ENCODE measurements at places on chromosomes 3 and 15.

GRCh38 chr3:46999516-47000197, 20.2 kb downstream of the NBEAL2 start:
- no peak for DNase-seq

GRCh38 chr3:28850186-28850585, 430.7 kb upstream of the RBMS3 start:
- no peak for DNase-seq

GRCh38 chr3:195171093-195171873, 99.7 kb downstream of the XXYLT1 start:
- no peak for DNase-seq

GRCh38 chr3:177881351-177881750, 654.9 kb upstream of the KCNMB2 start:
- no peak for DNase-seq

- DNase-seq: no peak
These were observed 764.0 kb upstream of the DPPA4 start for GRCh38 chr3:110101361-110101760.

DNA sequence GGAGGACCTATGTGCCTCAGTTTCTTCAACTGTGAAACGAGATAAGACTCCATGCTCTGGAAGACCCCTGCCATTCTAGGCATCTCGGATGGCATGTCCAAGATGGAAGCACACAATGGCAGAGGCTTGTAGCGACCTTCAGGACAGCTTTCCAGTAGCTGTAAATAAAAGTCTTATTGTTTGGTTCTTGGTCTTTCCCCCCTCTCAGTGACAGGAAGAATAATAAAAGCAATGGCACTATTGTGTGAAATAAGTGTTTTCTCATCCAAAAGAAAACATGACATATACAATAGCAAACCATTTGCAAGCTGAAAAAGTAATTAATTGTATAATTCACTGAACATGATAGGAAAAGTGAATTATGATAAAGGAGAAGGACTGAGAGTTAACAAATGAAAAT, 32.5 kb upstream of the CD47 start:
- DNase-seq: no peak

DNA sequence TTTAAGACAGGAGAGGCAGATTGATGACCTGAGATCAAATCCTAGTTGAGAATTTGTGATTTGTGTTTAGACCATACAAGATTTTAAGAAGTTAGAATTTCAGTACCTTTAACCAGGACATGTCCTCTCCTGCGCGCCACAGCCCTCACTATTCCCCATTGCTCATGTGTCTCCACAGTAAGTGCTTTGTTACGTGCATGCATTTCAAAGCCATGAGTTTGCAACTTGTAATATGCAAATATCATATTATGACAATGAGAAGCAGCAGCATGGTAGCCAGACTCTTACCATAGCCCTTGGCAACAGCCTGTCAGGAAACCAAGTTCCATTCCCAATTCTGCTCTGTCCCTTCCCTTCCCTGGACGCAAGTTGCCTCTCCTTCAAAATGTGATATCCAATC, 73.3 kb upstream of the ATP13A5 start:
- no peak for DNase-seq

- no peak for DNase-seq
These were observed 57.8 kb upstream of the HRH1 start for GRCh38 chr3:11096266-11097139.

DNA sequence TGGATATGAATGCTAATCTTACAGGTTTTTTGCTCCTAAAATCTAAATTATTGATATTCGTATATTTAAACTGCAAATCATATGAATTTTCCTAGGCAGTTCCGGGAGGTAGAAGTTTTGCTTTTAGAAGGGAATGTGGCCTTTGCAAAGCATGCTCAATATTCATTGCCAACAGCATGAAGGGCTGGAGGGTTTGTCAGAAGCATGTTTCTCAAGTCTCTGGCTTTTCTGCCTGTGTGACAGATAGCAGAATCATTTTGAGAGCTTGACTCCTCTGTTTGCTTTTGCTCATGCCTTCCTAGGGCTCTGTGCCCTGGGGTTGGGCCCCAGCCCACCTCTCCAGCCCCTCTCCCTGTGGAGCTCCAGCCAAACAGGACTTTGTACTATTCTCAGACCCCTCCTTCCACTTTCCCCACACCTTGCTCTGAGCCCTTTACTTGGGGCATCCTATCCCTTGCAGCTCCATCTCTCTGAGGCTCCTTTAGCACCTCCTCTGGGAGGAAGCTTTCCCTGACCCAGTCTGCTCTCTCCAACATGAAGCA, 91.3 kb downstream of the ARNT2 start:
- no peak for DNase-seq

- no peak for DNase-seq
These were observed 12.3 kb downstream of the CEP19 start for GRCh38 chr3:196699749-196700148.

- DNase-seq: no peak
These were observed 108.7 kb downstream of the ITPR1 start for GRCh38 chr3:4601892-4602291.

- no peak for DNase-seq
These were observed 408.6 kb downstream of the GBE1 start for GRCh38 chr3:81352867-81353266.

- DNase-seq: no peak
These were observed 309.9 kb downstream of the CLSTN2 start for GRCh38 chr3:140244893-140245292.

GRCh38 chr3:126476166-126477060, 722 bp upstream of the ZXDC start:
- DNase-seq: no peak

DNA sequence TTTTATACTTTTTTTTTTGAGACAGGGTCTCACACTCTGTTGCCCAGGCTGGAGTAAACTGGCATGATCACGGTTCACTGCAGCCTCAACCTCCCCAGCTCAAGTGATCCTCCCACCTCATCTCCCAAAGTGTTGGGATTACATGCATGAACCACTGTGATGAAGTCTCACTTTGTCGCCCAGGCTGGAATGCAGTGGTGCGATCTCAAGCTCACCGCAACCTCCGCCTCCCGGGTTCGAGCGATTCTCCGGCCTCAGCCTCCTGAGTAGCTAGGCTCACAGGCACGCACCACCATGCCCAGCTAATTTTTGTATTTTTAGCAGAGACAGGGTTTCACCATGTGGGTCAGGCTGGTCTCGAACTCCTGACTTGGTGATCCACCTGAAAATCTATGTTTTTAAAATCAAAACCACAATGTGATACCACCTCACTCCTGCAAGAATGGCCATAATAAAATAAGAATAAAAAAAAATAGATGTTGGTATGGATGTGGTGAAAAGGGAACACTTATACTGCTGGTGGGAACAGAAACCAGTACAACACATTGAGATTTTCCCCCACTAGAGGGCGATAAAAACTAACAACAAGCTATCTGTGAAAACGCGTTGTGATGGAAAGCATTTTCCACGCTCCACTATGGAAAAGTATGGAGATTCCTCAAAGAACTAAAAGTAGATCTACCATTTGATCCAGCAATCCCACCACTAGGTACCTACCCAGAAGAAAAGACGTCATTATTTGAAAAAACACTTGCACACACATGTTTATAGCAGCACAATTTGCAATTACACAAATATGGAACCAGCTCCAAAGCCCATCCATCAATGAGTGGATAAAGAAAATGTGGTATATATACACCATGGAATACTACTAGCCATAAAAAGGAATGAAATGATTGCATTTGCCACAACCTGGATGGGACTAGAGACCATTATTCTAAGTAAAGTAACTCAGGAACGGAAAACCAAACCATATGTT, 26.8 kb upstream of the OCA2 start:
- DNase-seq: no peak

DNA sequence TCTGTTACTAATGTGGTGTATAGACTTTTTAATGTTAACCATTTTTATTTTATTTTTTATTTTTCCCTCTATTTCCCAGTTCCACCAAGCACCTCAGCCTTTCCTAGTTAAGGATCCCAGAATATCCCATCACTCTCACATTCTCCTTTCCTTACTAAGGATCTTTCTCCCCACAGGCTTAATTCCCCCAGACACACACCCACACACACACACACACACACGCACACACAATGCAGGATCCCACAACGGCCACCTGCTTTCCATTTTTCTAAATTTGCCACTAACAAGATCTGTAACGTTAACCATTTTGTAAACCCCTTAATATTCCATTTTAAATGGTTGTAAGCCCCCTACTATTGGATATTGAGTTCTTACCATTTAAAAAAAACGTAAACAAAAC, 404.1 kb downstream of the ZIC1 start:
- DNase-seq: no peak

- no peak for DNase-seq
These were observed 9.9 kb downstream of the C15orf39 start for GRCh38 chr15:75211436-75212199.

GRCh38 chr3:184299488-184300377, 692 bp downstream of the PSMD2 start:
- DNase-seq: no peak

DNA sequence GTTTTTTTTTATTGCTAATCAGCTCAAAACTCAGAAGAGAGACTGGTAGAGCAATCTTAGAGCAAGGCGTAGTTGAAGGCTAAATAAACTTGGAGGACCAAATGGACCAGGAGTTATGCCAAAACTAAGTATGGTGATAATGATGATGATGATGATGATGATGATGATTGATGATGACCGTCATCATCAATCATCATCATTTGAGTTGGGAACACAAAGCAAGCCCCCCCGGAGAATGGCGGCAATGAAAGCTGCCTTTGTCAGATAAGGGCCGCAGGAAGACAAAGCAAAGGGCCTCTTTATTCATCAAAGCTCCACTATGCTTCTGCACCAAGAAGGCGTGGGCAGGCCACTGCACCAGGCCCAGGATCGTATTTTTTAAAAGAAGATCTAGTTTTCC, 82.1 kb upstream of the RAD18 start:
- DNase-seq: no peak

GRCh38 chr3:125083776-125084175, 28.0 kb upstream of the HEG1 start:
- DNase-seq: no peak

- DNase-seq: no peak
These were observed 7.1 kb upstream of the PLCB2 start for GRCh38 chr15:40314723-40315276.

- no peak for DNase-seq
These were observed 8.5 kb downstream of the IGSF10 start for GRCh38 chr3:151452368-151452767.

DNA sequence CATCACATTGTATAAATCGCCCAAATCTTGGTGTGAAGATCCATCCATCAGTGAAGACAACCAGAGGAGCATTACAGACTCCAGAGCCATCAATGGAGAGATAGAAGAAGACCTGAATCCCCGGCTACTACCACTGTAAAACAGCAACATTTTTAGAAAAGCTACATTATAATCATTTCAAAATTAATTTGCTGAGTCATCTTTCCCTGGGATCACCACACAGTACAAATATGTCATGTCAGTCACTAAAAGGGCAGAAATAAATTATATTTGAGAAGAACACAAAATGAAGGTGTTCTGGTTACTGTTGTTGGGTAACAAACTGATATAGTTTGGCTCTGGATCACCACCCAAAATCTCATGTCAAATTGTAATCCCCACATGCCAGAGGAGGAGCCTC, 218.5 kb upstream of the STT3B start:
- DNase-seq: no peak

GRCh38 chr15:100780208-100780800, 99.3 kb upstream of the ALDH1A3 start:
- DNase-seq: no peak

GRCh38 chr3:34073961-34074360, 275.5 kb downstream of the PDCD6IP start:
- no peak for DNase-seq

DNA sequence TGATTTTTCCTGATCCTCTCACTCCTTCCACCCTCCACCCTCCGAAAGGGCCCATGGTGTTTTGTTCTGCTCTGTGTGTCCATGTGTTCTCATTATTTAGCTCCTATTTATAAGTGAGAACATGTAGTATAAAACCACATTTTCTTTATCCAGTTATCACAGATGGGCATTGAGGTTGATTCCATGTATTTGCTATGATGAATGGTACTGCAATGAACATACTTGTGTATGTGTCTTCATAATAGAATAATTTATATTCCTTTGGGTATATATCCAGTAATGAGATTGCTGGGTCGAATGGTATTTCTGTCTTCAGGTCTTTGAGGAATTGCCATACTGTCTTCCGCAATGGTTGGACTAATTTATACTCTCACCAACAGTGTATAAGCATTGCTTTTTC, 126.0 kb downstream of the IMPG2 start:
- DNase-seq: no peak

DNA sequence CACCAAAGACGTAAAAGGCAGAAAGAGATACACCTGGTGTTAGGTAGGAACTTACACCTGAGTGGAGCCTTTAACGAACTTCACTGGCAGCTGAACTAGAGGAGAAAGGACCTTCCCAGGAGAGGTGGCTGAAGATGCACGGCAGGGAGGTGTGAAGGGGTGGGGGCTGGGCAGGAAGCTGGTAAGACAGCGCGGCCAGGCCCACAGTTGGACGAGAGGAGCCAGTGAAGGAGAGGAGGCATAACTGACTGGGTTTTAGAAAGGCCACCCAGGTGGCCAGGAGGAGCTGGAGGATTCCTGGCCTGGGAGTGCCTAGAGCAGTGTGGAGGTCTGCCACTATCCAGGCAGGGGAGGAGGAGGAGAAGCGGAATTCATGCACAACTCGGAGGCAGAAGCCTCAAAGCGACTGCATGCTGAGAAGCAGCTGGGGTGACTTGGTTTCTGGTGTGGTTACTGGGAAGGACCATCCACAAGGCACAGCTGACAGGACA, 51.9 kb downstream of the SLC41A3 start:
- DNase-seq: no peak

DNA sequence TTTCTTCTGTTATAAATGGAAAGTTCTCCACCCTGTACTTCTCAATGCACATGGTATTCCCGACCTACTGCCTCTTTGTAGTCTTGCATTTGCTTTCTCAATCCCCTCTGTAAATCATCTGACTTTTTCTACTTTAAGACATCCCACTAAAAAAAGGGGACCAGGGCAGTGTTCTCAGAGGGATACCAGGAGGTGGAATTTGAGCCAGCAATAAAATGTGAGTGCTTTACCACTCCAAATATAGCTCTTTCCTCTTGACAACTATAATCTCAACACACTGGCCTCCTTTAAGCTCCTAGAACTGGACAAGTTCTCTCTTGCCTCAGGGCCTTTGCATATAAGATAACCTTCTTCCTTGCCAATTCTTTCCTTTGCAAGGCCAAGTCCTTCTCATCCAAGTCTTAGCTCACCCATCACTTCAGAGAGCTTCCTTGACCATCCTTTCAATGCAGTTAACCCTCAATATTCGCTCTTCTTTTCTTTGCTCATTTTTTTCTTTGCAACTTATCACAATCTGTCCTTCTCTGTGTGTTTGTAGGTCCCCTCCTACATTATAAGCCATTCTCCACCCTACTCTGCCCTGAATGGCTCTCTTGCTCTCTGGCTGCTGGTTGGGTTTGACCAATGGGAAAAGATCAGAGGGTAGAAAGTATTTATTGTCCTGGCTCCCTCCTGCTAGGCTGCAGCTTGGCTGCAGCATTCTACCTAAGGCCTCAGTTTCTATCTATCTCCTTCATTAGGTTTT, 93.4 kb downstream of the PRICKLE2 start:
- no peak for DNase-seq

- DNase-seq: no peak
These were observed 56.1 kb downstream of the PIK3CB start for GRCh38 chr3:138778643-138779042.
